Lung (tissue), 17 donors: ENCODE measurements at places on chromosomes 3 and 15. TPM values are rescaled to one million over a fixed set of nuclear protein-coding genes. Genes with fewer than 3 reads are reported as not detected.

DNA sequence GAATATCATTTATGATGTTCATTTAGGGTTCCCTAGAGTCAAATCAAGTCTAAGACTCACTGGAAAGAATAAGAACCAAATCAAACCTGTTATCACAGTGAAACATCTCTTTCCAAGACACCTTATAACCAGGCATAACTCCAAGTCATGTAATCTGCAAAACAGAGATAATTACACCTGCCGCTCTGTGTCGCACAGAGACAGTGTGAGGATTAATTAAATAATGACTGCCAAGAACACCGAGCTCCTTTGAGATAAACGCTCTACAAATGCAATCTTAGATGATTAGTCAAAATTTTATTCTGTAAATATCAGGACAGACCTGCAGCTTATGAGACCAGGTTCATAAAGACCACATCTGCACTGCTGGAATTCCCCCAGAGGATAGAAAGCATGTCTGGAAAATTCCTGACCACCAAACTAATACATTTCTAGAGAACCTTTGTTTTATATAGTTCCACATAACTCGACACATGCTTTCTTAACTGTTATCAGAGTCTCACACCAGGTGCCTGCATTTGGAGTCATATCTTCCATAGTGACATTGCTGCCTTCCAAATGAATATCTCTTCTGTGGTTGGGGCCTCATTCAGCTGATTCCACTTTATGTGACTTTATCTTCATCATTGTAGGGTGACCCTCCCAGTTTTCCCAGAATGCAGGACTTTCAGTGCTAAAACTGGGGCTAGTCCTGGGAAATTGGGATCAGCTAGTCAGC is 252.8 kb downstream of the CD47 start:
- DNase-seq = no peak

- DNase-seq = no peak
These were observed 18.4 kb downstream of the GOLGB1 start for GRCh38 chr3:121730940-121731687.

DNA sequence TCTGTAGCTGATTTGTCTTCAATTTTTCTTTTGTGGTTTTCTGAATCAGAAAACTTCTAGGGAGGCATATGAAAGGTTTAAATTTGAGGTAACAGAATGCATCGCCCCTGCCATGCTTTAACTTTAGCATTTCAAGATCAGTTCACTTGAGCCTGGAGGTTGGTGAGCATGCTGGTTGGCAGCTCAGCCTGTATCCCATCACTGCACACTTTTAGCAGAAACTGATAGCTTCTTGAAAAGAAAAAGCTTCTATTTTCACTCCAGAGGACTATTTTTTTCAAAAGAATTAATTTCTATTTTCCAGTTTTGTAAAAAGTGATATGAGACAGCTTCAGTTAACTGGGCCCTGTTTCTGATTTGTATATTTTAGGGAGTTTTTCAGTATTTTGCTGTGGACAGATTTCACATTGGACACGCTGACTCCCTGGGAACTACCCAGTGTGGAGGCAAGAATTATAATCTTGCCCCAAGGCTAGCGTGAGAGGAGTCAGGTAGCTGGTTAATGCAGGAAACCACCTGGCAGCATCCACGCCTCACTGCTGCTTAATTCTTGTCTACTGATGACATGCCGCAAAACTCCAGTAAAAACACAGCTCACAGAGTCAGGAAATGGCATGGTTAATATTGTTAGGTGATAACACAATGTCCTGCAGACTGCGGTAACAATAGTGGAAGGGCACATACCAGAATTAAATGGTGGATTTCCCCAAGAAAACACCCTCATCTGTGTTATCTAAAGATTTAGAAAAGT is 71.4 kb downstream of the DUT start:
- DNase-seq = peak; percentile 73

GRCh38 chr3:27623085-27623753 is 98.9 kb downstream of the EOMES start:
- DNase-seq = peak; percentile 55

SERPINI2 gene
- 4.9 TPM for total RNA-seq

- no peak for DNase-seq
These were observed 491.6 kb upstream of the NECTIN3 start for GRCh38 chr3:110579840-110580550.

GRCh38 chr15:66581972-66582537 is 16.3 kb upstream of the LCTL start:
- DNase-seq = no peak

- no peak for DNase-seq
These were observed 10.1 kb upstream of the RBMS3 start for GRCh38 chr3:29270752-29271151.

DNA sequence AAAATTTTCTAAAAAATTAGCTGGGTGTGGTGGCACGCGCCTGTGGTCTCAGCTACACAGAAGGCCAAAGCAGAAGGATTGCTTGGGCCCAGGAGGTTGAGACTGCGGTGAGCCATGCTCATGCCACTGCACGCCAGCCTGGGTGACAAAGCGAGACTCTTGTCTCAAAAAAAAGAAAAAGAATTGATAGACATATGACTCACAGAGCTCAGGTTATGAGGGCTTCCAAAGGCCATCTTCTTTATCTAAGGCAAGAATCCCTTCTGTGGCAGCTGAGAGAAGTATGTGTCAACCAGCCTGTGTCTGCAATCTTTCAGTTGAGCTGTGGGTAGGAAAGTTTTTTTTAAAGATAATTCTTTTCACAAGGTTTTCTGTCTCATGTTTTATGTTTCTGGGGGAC is 53.9 kb downstream of the MRPS25 start:
- DNase-seq = no peak
